Activated naive CD8-positive, alpha-beta T cell treated with anti-CD3 and anti-CD28 coated beads for 36 hours (primary cell): ENCODE measurements at places on chromosomes 11 and 22.
A peak's percentile ranks its signal among the peaks of the same experiment; 100 is the strongest.

- no peak overlapping the region for H3K4me3 ChIP-seq
- H3K36me3 ChIP-seq: peaks cover 6% of the 10 kb centered on the region
- peaks cover 2% of the 10 kb centered on the region for H3K4me1 ChIP-seq
- no peak for DNase-seq
Observed at GRCh38 chr11:66363187-66363601, 8.4 kb downstream of the SLC29A2 start.

DNA sequence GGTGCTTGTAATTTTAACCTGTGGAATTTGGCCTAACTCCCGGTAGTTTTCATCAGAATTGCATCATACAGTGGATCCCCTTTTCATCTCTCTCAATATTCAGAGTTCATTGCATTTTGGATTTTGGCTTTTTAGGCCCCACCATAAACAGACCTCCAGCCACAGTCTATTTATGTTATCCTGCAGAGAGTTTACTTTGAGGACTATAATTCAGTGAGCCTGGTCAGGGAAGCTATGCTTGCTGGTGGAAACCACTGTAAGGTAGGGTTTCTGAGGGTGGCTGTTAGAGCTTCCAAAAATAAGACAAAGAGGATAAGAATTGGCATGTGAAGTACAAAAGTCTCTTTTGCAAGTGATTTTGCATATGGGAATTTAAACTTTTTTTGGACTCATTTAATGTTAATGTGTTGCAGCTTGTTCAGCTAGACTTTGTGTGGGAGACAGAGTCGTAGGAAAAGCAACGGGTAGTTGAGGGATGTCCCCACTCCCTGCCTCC lies 34.8 kb upstream of the DDI1 start:
- H3K36me3 ChIP-seq: no peaks in the 10 kb centered on the region
- H3K27ac ChIP-seq: no peak overlapping the region
- no peak for DNase-seq
- H3K27me3 ChIP-seq: no peaks in the 10 kb centered on the region
- no peaks in the 10 kb centered on the region for H3K4me1 ChIP-seq
- no peak overlapping the region for H3K4me3 ChIP-seq

DNA sequence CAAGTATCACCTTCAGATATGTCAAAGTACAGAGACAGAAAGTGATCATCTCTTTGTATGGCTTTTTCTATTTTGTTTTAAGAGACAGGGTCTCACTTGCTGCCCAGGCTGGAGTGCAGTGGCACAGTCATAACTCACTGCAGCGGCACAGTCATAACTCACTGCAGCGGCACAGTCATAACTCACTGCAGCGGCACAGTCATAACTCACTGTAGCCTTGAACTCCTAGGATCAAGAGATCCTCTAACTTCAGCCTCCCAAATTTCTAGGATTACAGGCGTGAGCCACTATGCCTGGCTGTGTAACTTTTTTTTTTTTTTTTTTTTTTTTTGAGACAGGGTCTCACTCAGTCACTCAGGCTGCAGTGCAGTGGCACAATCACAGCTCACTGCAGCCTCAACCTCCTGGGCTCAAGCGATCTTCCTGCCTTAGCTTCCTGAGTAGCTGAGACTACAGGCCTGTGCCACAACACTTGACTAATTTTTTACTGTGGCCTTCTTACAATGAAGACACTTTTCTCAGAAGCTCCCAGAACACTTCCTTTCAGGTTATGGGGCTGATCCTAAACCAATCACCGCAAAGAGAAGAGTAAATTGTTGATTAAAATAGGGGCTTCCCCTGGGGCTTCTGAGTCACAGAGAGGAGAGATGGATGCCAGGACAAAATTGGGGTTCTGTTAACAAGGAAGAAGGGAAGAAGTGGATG lies 9.0 kb upstream of the HIKESHI start:
- DNase-seq: peak; percentile 55
- no peak overlapping the region for H3K4me3 ChIP-seq
- peaks cover 24% of the 10 kb centered on the region for H3K36me3 ChIP-seq

DNA sequence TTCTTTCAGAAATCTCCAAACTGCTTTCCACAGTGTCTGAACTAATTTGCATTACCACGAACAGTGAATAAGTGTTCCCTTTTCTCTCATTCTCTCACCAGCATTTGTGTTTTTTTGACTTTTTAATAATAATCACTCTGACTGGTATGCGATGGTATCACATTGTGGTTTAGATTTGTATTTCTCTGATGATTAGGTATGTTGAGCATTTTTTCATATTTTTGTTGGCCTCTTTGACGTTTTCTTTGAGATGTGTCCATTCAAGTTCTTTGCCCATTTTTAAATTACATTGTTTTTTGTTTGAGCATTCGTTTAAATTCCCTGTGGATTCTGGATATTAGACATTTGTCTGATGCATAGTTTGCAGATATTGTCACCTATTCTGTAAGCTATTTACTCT lies 1639.6 kb upstream of the TENM4 start:
- no peak for DNase-seq
- no peaks in the 10 kb centered on the region for H3K4me1 ChIP-seq
- H3K27me3 ChIP-seq: no peaks in the 10 kb centered on the region
- H3K36me3 ChIP-seq: no peaks in the 10 kb centered on the region
- no peak overlapping the region for H3K4me3 ChIP-seq

- H3K36me3 ChIP-seq: peaks cover 18% of the 10 kb centered on the region
- no peak for DNase-seq
- no peaks in the 10 kb centered on the region for H3K4me1 ChIP-seq
- H3K27ac ChIP-seq: no peak overlapping the region
- H3K4me3 ChIP-seq: no peak overlapping the region
Observed at GRCh38 chr11:48123934-48124755, 92.5 kb upstream of the OR4B1 start.

DNA sequence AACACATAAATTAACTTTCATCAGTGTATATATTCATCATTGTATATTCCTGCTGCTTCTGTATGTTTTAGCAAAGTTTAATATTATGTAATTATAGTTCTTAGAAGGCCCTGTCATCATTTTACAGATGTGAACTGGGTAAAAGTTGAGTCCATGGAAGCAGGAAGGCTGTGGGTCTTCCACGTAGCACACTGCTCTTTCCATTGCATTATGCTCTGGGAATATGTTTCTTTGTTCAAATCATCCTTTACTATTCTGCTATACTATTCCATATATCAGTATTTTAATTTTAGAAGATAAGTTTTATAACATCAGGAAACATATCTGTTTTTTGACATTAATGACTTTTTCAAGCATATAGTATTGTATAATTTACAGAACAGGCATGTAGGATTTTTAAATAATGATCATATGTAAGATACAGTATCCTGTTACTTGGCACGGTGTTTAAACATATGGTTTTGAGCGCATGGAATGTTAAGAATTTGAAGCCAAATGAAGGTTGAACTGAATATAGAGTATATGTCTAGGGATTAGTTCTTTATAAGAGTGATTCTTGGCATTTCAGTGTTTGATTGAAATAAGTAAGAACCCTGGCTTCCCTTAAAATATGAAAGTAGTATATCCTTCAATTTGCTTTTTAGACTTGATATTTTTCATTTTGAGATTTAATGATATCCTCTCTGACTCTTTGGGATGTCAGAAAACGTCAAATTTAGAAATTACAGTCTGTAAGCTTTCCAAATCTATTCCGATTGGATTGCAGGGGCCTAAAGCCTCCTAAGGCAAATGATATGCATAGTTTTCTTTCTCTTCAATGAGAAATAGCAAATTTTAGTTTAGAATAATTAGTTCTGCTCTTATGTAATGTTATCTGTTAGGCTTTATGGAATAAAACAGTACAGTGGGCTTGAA lies 8.6 kb downstream of the CCDC81 start:
- no peaks in the 10 kb centered on the region for H3K4me1 ChIP-seq
- no peak overlapping the region for H3K27ac ChIP-seq
- H3K4me3 ChIP-seq: no peak overlapping the region
- no peaks in the 10 kb centered on the region for H3K36me3 ChIP-seq
- DNase-seq: no peak

- peaks cover 6% of the 10 kb centered on the region for H3K36me3 ChIP-seq
- no peak overlapping the region for H3K27ac ChIP-seq
- DNase-seq: no peak
- no peaks in the 10 kb centered on the region for H3K27me3 ChIP-seq
- H3K4me1 ChIP-seq: peaks cover 31% of the 10 kb centered on the region
Observed at GRCh38 chr22:26561756-26562417, 28.0 kb downstream of the TPST2 start.

- peaks cover 5% of the 10 kb centered on the region for H3K27me3 ChIP-seq
- H3K4me3 ChIP-seq: no peak overlapping the region
- no peaks in the 10 kb centered on the region for H3K4me1 ChIP-seq
- DNase-seq: no peak
- no peaks in the 10 kb centered on the region for H3K36me3 ChIP-seq
Observed at GRCh38 chr22:32994041-32994830, 63.9 kb downstream of the SYN3 start.

GRCh38 chr11:3006505-3007260 lies 14.6 kb upstream of the NAP1L4 start:
- H3K4me3 ChIP-seq: peak overlapping the region; percentile 58
- peak overlapping the region; percentile 74 for H3K27ac ChIP-seq
- H3K27me3 ChIP-seq: no peaks in the 10 kb centered on the region
- H3K4me1 ChIP-seq: peaks cover 48% of the 10 kb centered on the region

GRCh38 chr11:75911459-75911858 lies 96.4 kb downstream of the UVRAG start:
- peaks cover 22% of the 10 kb centered on the region for H3K36me3 ChIP-seq
- no peak overlapping the region for H3K27ac ChIP-seq
- no peaks in the 10 kb centered on the region for H3K27me3 ChIP-seq

- H3K4me3 ChIP-seq: no peak overlapping the region
- peaks cover 16% of the 10 kb centered on the region for H3K27me3 ChIP-seq
- H3K4me1 ChIP-seq: no peaks in the 10 kb centered on the region
- no peak for DNase-seq
- no peak overlapping the region for H3K27ac ChIP-seq
- no peaks in the 10 kb centered on the region for H3K36me3 ChIP-seq
Observed at GRCh38 chr11:102776454-102776853, 4.0 kb downstream of the MMP10 start.

GRCh38 chr22:38148245-38148644 lies 33.4 kb downstream of the PLA2G6 start:
- H3K27ac ChIP-seq: peak overlapping the region; percentile 14
- H3K4me1 ChIP-seq: peaks cover 15% of the 10 kb centered on the region
- H3K4me3 ChIP-seq: no peak overlapping the region
- DNase-seq: no peak
- no peaks in the 10 kb centered on the region for H3K27me3 ChIP-seq

DNA sequence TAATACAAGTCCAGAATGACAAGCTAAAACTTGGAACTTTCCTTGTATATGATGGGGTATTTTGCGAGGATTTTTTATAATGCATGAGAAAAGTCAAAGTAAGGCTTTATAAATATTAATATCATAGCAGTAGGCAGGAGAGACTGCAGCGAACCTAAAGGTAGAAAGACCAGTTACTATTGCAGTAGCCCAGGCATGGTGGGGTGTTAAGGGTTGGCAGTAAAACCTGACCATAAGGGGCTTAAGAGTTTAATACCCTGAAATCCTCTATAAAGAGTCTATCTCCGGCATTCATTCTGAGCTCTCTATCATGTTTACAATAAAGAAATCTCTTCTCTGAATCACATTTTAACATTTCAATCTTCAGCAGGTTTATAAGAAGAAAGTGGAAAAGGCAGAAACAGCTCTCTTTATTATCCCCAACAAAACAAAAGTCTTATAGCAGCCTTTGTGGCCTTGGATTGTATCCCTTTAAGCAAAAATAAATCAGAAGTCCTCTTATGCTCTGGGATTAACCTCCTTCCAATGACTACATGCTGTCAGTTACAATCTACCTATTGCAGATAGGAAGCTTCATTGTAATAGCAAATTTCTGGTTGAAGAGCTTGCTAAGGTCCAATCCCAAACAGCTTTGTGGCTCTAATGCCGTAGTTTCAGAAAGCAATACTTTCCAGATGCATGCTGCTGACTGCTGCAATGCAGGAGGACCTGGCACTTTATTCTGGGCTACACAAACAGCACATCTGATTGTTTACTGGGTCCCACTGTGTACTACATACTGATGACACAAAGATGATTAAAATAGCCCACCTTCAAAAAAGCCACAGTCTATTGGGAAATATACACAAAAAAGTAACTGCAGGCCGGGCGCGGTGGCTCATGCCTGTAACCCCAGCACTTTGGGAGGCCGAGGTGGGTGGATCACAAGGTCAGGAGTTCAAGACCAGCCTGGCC lies 45.8 kb downstream of the SIK3 start:
- H3K36me3 ChIP-seq: peaks cover 9% of the 10 kb centered on the region
- H3K4me1 ChIP-seq: peaks cover 8% of the 10 kb centered on the region
- H3K27me3 ChIP-seq: no peaks in the 10 kb centered on the region

- H3K36me3 ChIP-seq: peaks cover 7% of the 10 kb centered on the region
- DNase-seq: no peak
- H3K4me3 ChIP-seq: no peak overlapping the region
- no peaks in the 10 kb centered on the region for H3K27me3 ChIP-seq
Observed at GRCh38 chr11:13388741-13389140, 74.3 kb downstream of the BTBD10 start.

- peaks cover 5% of the 10 kb centered on the region for H3K4me1 ChIP-seq
- H3K36me3 ChIP-seq: no peaks in the 10 kb centered on the region
- peaks cover 43% of the 10 kb centered on the region for H3K27me3 ChIP-seq
- peak; percentile 31 for DNase-seq
Observed at GRCh38 chr11:104164028-104164520, at the start of gene PDGFD. TSS of gene PDGFD (minus strand) at chr11:104164147.

- H3K27me3 ChIP-seq: no peaks in the 10 kb centered on the region
- DNase-seq: no peak
- H3K4me3 ChIP-seq: no peak overlapping the region
- H3K27ac ChIP-seq: no peak overlapping the region
- H3K36me3 ChIP-seq: no peaks in the 10 kb centered on the region
Observed at GRCh38 chr11:33751878-33752277, 15.7 kb upstream of the CD59 start.

DNA sequence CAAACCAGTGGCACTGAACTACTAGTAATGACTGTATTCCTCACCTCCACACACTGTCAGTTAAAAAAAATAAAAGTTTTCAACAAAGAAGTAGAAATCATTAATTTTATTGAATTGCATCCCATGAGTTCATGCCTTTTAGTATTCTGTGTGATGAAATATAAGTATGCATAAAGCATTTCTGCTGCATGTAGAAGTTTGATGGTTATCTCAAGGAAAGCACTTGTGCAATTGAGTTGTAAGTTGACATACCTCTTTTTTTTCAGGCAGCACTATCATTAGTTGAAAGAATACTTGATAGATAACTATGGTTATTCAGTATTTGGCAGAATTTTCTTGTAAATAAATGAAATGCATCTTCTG lies 104.4 kb downstream of the STIM1 start:
- H3K27me3 ChIP-seq: no peaks in the 10 kb centered on the region
- peaks cover 62% of the 10 kb centered on the region for H3K4me1 ChIP-seq
- peaks cover 6% of the 10 kb centered on the region for H3K36me3 ChIP-seq
- no peak for DNase-seq

DNA sequence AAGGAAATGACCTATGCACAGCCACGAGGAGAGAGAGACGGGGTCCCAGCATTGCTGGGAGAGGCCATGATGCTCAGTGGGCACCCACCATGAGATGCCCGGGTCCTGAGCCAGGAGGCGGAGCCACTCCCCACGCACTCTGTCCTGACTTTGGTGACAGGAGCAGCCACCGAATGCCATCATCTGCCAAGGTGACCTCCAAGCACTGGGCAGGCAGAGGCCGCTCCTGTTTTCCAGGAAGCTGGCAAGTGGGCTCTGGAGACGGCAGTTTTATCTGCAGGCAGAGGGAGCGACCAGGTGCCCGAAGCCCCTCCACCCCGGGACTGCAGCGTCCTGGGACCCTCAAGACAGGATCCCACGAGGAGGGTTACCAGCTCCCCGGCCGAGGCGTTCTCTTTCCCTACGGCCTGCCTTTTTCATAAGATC lies 453.9 kb downstream of the BRD1 start:
- no peak overlapping the region for H3K4me3 ChIP-seq
